ENCODE measurements at places on chromosomes 7 and 10. TPM values are rescaled to one million over a fixed set of nuclear protein-coding genes. Genes with fewer than 3 reads are reported as not detected.

DNA sequence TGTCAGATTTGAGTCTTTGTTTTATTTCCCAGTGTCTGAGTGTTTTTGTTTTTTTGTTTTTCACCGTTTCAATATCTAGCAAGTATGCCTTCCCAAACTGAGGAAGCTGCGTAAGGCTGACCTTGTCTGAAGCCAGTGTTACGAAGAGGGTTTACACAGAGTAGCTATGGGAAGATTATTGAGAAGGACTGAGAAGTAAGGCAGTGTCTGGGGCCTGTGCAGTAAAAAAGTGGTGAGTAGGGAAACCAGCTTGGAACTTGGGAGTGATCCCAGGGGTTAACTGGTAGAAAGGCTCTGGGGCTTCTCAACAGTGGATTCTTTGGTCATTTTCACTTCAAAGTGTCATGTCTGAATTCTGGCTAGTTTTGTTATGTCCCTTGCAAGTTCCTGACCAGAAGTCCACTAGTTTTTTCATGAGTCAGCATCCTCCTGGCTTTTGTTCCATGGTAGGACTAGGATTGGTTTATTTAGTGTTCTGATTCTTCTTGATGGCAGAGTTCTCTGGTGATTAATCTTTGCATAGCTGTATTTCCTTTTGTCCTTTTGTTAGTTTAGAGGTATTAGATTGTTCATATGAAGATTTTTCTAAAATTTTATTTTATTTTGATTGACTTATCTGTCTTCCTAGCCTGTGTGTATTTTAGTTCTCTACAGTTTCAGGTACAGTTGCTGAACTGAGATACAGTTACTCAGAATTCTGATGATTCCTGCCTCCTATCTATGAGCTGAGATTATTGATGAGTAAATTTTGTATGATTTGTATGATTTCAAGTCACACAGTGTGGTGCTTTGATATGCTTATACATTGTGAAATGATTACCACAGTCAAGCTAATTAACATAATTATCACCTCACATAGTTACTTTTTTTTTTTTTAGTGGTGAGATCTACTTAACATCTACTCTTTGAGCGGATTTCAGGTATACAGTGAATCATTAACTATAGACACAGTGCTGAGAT is 19.0 kb downstream of the GARS1 start:
- no peak overlapping the region for H3K4me3 ChIP-seq
- H3K27me3 ChIP-seq: no peaks in the 10 kb centered on the region
- no peaks in the 10 kb centered on the region for H3K4me1 ChIP-seq

DNA sequence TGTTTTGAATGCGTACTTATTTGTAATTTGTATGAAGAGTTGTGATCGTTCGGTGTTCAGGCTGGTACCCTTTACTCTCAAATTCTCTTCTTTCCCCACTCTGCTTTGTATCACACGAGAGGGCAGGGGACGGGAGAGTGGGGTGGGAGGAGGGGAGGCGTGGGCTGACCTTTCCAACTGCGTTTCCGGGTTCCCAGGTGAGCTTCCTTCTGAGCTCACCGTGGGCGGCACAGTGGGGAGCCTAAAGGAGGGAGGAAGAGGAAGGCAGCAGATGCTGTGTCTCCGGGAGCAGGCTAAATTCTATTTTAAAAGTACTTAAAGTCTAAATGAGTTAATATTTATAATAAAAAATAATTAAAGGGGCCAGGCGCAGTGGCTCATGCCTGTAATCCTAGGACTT is 7.4 kb upstream of the XRCC2 start:
- peaks cover 2% of the 10 kb centered on the region for H3K27me3 ChIP-seq
- H3K36me3 ChIP-seq: no peaks in the 10 kb centered on the region
- H3K4me3 ChIP-seq: no peak overlapping the region
- H3K4me1 ChIP-seq: 0 out of 2 replicates have a peak, but pooled peaks cover 3% of the 10 kb centered on the region

DNA sequence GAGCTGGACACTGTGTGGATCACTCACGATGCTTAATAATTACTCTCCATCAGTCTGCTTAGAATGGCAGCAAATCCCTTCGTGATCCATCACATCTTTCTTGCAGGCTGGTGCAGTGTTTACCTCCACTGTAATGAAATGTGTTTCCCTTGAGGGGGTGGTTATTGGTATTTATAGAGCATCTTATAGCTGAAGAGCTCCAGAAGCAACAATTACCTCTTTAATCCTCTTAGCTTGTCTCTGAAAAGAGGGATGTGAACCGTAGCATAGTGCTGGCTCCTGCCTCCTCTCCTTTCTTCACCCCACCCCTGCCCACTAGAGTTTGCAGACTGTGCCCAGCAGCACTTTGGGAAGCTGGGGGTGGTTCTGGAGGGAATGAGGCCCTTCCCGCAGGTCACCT is 132.6 kb downstream of the CAMK1D start:
- peak overlapping the region; percentile 86 for H3K27ac ChIP-seq
- H3K4me3 ChIP-seq: no peak overlapping the region
- no peak for DNase-seq

GRCh38 chr7:117210908-117211307 is 112.0 kb downstream of the WNT2 start:
- H3K27ac ChIP-seq: no peak overlapping the region
- peaks cover 12% of the 10 kb centered on the region for H3K4me1 ChIP-seq
- 0 out of 2 replicates have a peak, but pooled peaks cover 4% of the 10 kb centered on the region for H3K36me3 ChIP-seq
- DNase-seq: no peak

The IL15RA gene
- total RNA-seq: 2.2 TPM

Measured in WTC11 (cell line).